ENCODE measurements at places on chromosomes 3 and 15.

DNA sequence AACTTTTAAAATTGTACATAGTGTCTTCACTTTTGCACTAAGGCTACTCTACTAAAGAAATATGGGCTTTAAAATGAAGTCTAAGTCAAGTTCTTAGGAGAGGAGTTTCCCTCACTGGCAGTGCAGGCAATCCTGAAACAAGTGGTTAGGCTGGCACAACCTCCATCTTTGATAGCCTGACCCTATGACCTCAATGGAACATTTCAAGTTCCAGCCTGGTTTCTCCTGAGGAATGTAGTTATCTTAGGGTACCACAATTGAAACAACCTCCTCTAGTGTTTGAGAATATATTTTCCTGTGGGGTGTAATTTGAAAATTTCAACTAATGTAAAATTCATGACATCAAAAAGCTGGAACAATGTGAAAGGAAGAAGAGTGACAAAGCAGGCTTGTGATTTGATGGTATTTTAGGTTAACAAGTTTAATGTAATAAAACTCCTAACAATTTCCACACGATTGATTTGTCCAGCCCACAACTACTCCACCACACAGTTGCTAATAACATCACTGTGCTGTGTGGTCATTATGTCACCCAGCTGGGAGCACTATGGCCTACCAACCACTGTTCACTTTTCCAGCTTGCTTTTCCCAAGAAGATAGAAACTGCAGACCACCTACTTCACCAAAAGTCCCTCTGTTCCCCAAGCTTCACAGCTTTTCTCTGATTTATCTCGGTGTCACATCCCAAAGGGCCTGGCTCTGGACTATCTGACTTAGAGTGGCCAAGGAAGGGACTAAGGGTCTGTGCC, 1.8 kb downstream of the WWTR1 start:
- DNase-seq: no peak

- DNase-seq: no peak
Measured at GRCh38 chr3:127979473-127979872, 64.4 kb downstream of the KBTBD12 start.

GRCh38 chr3:164132878-164133277, 945.4 kb downstream of the SI start:
- no peak for DNase-seq

DNA sequence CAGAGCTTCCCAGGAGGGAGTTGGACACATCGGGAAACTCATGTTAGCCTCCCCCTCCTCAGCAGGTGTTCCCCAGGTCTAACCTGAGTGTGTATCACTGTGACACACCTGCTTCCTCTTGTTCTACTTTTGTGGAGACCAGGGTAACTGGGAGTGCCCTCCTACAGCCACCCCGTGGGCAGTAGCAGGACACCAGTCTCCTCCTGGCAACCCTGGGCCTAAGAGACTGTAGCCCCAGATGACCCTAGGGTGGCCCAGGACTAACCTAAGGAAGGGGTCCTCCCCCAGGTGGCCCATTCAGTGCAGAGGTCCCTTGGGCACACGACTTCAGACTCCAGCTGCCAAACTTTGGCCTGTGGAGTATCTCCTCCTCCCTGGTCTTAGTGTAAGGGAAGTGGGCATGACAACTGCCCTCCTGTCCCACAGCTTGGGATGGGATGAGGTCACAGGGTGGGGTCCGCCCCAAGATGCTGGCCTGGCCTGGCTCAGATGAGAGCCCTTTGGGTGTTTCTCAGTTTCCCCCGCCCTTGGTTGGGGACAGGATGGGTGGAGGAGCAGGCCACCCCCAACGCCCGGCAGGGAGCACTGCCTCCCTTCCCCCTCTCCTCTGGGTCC, 4.8 kb downstream of the CSK start:
- DNase-seq: no peak

DNA sequence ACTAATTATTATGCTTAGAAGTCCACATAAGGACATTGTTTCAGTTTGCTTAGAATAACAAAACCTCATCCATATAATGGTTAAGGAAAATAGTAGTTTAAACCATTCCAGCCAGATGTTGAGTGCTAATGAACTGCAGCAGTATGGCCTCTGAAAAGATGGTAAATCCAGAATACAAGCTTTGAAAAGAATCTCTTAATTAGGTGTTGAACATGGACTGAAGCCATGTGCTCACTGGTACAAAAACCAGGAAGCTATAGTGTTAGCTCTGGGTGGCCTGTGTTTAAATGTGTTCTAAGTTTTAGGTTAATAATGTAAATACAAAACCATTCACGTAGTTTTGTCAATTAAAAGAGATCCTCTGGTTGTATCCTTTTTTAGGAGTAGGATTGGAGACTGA, 78.2 kb downstream of the GALK2 start:
- no peak for DNase-seq

DNA sequence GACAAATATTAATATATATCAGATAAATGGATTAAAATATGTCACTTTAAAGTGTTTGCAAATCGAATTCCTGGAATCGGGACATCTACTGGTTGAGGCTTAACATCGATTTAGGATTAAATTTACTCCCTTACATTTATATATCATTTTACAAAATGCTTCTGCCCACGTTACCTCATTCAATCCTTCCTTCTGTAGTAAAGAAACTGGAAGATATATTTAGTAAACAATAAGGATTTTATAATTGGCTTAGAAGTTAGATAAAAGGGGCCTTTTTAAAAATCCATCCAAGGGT, 1.3 kb downstream of the CLPX start:
- DNase-seq: no peak

DNA sequence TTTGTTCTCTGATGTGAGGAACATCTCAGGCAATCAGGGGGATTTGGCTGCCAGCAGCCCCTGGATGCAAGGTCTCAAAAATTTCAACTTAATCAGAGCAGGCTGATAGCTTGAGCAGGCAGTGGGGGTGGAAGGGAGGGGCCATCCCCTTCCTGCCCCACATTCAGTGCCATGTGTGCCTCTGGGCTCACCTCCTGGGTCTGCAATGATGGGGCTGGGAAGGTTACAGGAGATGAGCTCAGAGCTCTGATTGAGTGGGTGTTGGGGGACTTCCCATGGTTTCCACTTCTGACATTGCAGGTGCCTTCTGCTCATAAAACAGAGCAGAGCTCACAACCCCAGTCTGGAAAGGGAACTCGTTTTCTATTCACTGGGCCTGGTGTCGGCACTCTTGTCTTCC, 37.0 kb downstream of the PARP16 start:
- no peak for DNase-seq

DNA sequence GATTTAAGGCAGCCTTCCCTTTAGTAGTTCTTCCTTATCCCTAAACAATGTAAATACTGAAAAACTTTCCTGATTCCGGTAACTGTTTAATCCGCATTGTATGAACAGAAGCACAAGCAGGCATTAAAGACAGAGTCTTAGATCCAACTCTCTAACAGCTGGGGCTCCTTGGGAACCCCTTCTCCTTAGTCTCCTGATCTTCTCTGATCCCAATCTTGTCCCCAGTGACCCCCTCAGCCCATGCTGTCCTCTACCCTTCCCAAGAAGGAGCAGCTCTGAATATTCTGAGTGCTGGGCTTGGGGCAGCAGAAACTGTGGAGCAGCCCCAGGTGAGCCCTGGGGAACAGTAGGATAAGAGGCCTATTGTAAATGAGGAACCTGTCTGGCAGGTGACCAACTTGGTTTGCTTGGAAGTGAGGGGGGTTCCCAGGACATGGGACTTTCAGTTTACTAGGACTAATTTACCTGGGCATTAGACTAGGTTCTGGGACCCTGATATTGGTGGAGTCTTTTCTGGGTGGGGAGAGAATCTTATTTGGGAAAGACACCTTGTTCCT, 13.0 kb upstream of the SLC30A4 start:
- no peak for DNase-seq

DNA sequence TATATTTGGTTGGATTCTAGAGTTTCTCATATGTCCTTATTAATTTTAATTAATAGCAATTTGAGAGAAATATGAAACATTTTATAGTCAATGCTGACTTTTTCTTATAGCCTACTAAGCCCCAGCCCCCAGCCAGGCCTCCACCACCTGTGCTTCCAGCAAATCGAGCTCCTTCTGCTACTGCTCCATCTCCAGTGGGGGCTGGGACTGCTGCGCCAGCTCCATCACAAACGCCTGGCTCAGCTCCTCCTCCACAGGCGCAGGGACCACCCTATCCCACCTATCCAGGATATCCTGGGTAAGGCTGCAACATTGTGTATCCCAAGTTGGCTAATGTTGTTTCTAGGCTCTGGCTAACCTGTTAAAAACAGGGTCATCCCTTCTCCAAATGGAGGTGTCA, 66.7 kb downstream of the PDCD6IP start:
- DNase-seq: no peak

- DNase-seq: no peak
Measured at GRCh38 chr15:57532731-57533447, 58.8 kb upstream of the MYZAP start.

GRCh38 chr3:193894121-193894863, 241.7 kb upstream of the HES1 start:
- no peak for DNase-seq

DNA sequence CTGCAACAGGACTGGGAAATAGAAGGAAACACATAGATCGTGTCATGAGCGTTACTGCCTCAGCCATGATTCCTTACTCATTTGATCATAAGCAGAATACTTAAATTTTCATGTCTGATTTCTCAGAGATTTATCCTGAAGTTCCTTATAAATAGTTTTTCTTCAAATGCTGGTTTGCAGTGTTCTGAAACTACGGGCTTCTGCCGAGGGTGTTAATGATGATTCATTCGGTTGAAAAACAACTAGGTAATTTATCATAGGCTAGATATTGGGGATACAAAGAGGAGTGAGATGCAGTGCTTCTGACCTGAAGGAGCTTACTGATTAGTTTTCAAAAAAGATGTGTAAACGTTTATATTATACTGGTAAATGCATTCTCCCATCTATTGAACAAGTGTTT, 428.9 kb downstream of the NLGN1 start:
- DNase-seq: no peak

DNA sequence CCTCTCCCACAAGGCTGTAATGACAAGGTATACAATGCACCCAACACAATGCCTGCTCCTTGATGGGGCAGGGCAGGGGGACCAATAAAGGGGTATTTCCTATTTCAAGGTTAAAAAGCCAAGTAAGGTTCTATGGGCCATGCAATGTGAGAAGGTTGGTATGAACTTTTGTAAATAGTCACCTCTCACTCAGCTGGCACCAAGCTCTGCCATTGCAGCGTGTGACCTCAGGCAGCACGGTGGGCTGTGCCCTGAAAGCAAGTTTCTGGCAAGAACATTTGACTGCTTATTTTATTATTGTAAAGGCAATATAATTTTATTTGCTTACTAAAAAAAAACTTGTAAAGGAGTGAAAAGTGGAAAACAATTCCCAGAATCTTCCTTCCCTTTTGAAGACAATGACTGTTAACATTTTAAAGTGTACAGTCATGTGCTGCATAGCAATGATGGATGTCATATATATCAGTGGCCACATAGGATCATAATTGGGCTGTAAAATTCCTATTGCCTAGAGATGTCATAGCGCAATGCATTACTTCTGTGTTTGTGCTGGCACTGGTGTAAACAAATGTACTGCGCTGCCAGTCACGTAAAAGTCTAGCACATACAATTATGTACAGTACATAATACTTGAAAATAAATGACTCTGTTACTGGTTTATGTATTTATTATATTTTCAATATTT, 167.3 kb upstream of the RORA start:
- DNase-seq: no peak
